Activated T-cell treated with anti-CD3 and anti-CD28 coated beads, Interleukin-2, amount 50 U/mL, for 72 hours (primary cell): ENCODE measurements at places on chromosomes 16 and 17. TPM values are rescaled to one million over a fixed set of nuclear protein-coding genes. Genes with fewer than 3 reads are reported as not detected.
A peak's percentile ranks its signal among the peaks of the same experiment; 100 is the strongest.

MAP3K14 gene
- total RNA-seq: 71.8 TPM

NCBP3 gene
- total RNA-seq: 65.1 TPM

CDH15 gene
- not detected for total RNA-seq

GGNBP2 gene
- 156 TPM for total RNA-seq

NOD2 gene
- total RNA-seq: 11.3 TPM

NPIPA3 gene
- 3.1 TPM for total RNA-seq

ALDH3A1 gene
- total RNA-seq: 0.34 TPM

DNA sequence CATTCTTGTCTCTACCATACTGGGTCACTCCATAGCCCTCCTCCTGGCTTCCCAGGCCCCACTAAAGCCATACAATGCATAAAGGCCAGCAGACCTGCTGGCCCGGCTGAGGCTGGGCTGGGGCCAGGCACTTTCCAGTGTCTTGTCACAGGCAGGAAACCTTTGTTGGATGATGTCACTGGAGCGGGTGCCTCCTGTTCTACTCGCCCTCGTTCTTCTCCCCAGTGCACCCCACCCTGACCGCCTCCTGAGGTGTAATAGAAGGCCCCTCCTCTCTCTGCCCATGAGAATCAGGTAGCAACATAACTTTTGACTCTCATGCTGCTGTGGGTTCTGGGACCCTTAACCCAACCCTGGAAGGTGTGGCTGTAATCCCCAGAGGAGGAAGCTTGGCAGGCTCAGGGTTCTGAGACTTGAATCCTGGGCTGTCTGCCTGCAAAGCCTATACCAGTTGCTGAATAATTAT lies 54.2 kb upstream of the IL34 start:
- no peak overlapping the region for H3K27ac ChIP-seq
- no peak for DNase-seq
- H3K4me3 ChIP-seq: no peak overlapping the region

DNA sequence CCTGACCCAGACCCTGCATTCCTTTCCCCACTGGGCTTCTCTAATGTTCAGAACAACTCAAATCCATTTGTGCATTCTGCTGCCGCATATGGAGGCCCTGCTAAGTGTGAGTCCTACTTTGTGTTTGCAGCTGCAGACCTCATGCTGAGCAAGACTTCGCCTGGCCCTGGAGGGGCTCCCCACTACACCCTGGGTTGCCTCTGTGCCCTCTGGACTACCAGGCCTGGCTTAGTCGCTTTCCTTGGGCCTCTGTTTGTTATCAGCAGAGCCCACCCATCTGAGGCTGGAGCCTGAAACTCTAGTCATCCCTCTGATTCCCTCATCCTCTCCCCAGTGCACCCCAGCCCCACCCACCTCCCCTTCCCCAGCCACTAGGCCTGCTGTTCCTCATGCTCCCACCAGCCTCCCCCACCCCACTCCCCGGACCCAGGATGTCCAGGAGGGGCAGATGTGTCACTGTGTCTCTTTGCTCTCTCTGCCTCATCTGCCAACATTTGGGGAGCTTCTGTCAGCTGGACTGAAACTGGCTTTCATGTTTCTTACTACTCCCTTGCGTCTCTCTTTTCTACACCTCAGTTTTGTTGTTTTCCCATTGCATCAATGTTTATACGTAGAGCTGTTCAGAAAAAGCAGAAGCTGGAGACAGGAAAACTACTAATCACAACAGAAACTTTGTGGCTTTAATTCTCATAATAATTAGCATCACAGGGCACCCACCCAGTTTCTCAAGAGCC lies 17.9 kb upstream of the CD300E start:
- H3K27me3 ChIP-seq: peaks cover 36% of the 10 kb centered on the region
- H3K4me3 ChIP-seq: no peak overlapping the region
- no peak overlapping the region for H3K27ac ChIP-seq
- no peaks in the 10 kb centered on the region for H3K36me3 ChIP-seq

DNA sequence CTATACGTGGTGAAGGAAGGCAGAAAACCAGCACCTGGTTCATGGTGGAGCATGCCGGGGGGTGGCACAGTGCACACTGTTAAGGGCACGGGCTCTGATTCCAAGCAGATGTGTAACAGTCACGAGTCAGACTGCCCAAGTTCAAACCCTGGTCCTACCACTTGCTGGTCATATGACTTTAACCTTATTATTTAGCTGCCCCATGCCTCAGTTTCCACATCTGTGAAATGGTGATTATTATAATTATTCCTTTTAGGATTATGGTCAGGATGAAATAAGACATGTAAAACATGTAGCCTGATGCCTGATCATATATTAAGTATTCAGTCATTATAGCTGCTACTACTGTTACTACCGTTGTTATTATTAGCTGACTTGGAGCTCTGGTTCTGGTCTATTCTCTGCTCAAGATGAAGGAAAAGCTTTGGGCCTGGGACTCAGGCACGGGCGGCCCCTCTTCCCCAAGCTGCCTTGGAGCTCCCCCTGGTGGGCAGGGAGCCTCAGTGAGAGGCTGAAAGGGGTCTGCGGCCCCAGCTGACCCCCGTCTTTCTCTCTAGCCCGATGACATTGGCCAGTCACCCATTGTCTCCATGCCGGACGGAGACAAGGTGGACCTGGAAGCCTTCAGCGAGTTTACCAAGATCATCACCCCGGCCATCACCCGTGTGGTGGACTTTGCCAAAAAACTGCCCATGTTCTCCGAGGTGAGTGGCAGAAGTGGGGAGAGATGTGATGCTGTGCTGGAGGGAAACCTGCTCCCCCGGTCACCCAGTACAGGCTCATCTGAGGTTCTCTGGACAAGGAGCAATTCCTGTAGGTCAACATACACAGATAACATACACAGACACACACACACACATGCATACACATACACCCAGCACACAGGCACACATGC lies 14.0 kb downstream of the NR1D1 start:
- DNase-seq: peak; percentile 73
- no peaks in the 10 kb centered on the region for H3K27me3 ChIP-seq
- no peak overlapping the region for H3K27ac ChIP-seq
- no peaks in the 10 kb centered on the region for H3K4me1 ChIP-seq

DNA sequence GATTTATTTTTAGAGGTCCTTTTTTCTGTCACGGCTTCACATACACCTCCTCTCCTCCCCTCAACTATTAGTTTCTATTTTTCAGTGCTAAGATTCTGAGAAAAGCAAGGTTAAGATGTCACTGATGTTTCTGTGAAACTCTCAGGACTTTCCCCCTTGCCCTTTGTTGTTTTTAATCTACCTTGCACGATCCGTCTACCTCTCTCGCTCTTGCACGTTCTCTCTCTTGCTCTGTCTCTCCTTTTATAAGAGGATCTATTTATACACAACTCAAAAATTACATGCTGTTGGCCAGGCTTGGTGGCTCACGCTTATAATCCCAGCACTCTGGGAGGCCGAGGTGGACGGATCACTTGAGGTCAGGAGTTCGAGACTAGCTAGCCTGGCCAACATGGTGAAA lies 43.6 kb downstream of the RPA1 start:
- H3K27me3 ChIP-seq: no peaks in the 10 kb centered on the region
- peak overlapping the region; percentile 86 for H3K27ac ChIP-seq
- DNase-seq: peak; percentile 21

- no peak for DNase-seq
- H3K4me3 ChIP-seq: peak overlapping the region; percentile 9
- no peaks in the 10 kb centered on the region for H3K27me3 ChIP-seq
- peak overlapping the region; percentile 24 for H3K27ac ChIP-seq
- peaks cover 79% of the 10 kb centered on the region for H3K36me3 ChIP-seq
Observed at GRCh38 chr17:29283961-29284360, 10.0 kb downstream of the NUFIP2 start.

- H3K36me3 ChIP-seq: no peaks in the 10 kb centered on the region
- no peak overlapping the region for H3K27ac ChIP-seq
- no peak for DNase-seq
- peaks cover 38% of the 10 kb centered on the region for H3K4me1 ChIP-seq
Observed at GRCh38 chr17:68179236-68179925, 68.5 kb upstream of the AMZ2 start.

GRCh38 chr17:1727876-1728630 lies 3.5 kb downstream of the WDR81 start:
- H3K27ac ChIP-seq: no peak overlapping the region
- no peak overlapping the region for H3K4me3 ChIP-seq
- H3K4me1 ChIP-seq: peaks cover 32% of the 10 kb centered on the region
- no peaks in the 10 kb centered on the region for H3K27me3 ChIP-seq

- H3K27ac ChIP-seq: no peak overlapping the region
- H3K4me3 ChIP-seq: no peak overlapping the region
- H3K36me3 ChIP-seq: peaks cover 4% of the 10 kb centered on the region
Observed at GRCh38 chr17:80754846-80755245, 210.2 kb downstream of the RPTOR start.

DNA sequence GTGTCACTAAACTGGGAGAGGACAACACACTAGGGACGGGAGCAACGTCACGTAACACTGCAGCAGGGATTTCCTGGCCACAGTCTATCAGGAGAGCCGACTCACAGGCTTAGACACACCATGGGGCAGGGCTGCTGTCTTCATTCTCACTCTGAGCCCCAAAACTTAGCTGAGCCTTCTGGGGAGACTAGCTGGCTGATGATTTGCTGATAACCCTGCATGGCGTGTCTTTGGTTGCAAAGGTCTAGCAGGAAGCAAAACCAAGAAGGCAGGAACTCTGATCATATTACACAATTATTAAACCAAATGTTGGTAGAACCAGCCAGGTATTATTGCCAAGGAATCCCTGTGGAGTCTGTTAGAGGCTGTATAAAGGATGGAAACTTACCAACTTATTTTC lies 345.0 kb downstream of the SLC39A11 start:
- DNase-seq: no peak
- no peak overlapping the region for H3K4me3 ChIP-seq
- no peak overlapping the region for H3K27ac ChIP-seq
- no peaks in the 10 kb centered on the region for H3K36me3 ChIP-seq
- H3K27me3 ChIP-seq: no peaks in the 10 kb centered on the region

- no peaks in the 10 kb centered on the region for H3K4me1 ChIP-seq
- peaks cover 16% of the 10 kb centered on the region for H3K36me3 ChIP-seq
- no peaks in the 10 kb centered on the region for H3K27me3 ChIP-seq
- H3K27ac ChIP-seq: no peak overlapping the region
- no peak for DNase-seq
Observed at GRCh38 chr17:80805032-80805751, 186.4 kb upstream of the CHMP6 start.

DNA sequence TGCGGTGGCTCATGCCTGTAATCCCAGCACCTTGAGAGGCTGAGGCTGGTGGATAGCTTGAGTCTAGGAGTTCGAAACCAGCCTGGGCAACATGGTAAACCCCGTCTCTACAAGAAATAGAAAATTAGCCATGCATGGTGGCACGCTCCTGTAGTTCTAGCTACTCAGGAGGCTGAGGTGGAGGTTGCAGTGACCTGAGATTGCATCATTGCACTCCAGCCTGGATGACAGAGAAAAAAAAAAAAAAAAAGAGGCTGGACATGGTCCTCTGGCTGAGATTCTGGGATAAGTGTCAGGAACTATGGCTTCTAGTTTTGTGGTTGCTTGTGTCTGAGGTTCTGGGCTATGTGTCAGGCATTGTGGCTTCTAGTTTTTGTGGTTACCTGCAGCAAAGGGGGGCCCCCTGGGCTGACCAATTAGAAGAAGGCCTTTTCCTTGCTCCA lies 7.0 kb downstream of the KSR1 start:
- no peak for DNase-seq
- H3K27ac ChIP-seq: peak overlapping the region; percentile 40
- H3K27me3 ChIP-seq: no peaks in the 10 kb centered on the region

GRCh38 chr16:5590416-5590815 lies 492.8 kb upstream of the EEF2KMT start:
- no peaks in the 10 kb centered on the region for H3K4me1 ChIP-seq
- no peak overlapping the region for H3K27ac ChIP-seq
- DNase-seq: no peak
- no peaks in the 10 kb centered on the region for H3K27me3 ChIP-seq
- no peak overlapping the region for H3K4me3 ChIP-seq

DNA sequence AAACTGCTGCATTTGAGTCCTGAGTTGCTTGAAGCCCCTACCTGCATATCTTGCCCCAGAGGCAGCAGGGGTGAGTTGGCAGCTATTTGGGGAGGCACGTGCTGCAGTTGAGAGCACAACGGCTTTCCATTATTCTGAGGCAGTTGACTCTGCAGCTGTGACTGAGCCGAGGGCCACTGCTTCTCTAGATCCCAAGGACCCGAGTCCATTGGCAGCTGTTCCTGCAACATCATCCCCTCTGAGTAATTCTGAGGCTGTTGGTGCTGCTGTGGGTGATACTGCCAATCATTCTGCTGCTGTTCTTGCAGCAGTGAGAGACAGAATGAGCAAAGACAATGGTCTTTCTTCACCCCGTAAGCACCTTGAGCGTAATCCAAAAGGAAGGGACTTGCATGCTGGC lies 12.7 kb downstream of the TERF2IP start:
- no peak overlapping the region for H3K27ac ChIP-seq
- peaks cover 4% of the 10 kb centered on the region for H3K4me1 ChIP-seq
- DNase-seq: no peak
- H3K27me3 ChIP-seq: no peaks in the 10 kb centered on the region
- H3K4me3 ChIP-seq: no peak overlapping the region
- H3K36me3 ChIP-seq: peaks cover 17% of the 10 kb centered on the region

DNA sequence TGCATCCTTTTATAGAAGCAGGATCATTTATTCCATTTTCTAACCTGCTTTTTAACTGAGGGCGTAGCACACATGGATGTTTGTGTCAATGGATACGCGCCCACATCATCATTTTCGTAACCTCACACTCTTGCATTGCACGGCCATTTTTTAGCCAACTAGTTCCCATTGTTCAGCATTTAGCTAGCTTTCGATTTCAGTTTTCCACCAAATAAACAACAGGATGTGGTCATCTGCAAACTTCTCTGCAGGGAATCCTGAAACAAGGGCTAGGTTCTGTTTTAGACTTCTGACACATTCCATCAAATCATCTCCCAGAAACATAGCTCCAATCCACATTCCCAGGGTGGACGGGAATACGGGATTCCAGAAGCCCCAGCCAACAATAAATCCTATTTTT lies 6.4 kb downstream of the CYB561 start:
- peak overlapping the region; percentile 13 for H3K27ac ChIP-seq
- H3K36me3 ChIP-seq: no peaks in the 10 kb centered on the region
- peak overlapping the region; percentile 35 for H3K4me3 ChIP-seq
- H3K4me1 ChIP-seq: peaks cover 30% of the 10 kb centered on the region
- DNase-seq: no peak

GRCh38 chr16:27195941-27196595 lies 7.3 kb upstream of the KDM8 start:
- peaks cover 8% of the 10 kb centered on the region for H3K36me3 ChIP-seq
- H3K27me3 ChIP-seq: no peaks in the 10 kb centered on the region
- H3K4me1 ChIP-seq: peaks cover 48% of the 10 kb centered on the region
- no peak for DNase-seq

DNA sequence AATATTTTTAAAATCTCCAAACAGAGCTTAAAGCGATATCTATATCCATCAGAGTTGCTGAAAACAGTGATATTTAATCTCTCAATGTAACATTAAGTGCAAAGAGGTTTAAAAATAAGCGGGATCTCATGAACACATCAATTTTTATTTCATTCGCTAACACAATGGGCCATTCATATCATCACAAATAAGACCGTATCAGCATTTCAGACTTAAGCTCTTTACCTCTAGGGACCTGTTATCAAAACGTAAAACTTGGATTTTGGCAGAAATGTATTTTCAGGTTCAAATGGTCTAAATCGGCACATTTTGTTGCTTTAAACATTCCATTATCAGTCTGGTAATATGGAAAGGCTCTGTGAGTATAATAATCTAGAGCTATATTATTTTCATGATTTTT lies 77.9 kb downstream of the TOX3 start:
- no peaks in the 10 kb centered on the region for H3K4me1 ChIP-seq
- H3K36me3 ChIP-seq: no peaks in the 10 kb centered on the region
- H3K4me3 ChIP-seq: no peak overlapping the region
- no peaks in the 10 kb centered on the region for H3K27me3 ChIP-seq
- no peak overlapping the region for H3K27ac ChIP-seq
- no peak for DNase-seq

GRCh38 chr17:72120642-72121163 lies at the start of gene SOX9:
SOX9 (plus strand) TSS chr17:72121020; CDS start chr17:72121392, 372 bp downstream.
- peaks cover 8% of the 10 kb centered on the region for H3K36me3 ChIP-seq
- H3K27me3 ChIP-seq: peaks cover 76% of the 10 kb centered on the region
- no peak for DNase-seq
- H3K4me3 ChIP-seq: peak within 1 kb of the TSS; percentile 40
